Pancreas (tissue), 10 donors: ENCODE measurements at places on chromosomes 2 and 18. TPM values are rescaled to one million over a fixed set of nuclear protein-coding genes. Genes with fewer than 3 reads are reported as not detected.

The KYNU gene
- polyA plus RNA-seq = 0.23 TPM

The IFIH1 gene
- 8.5 TPM for polyA plus RNA-seq

GRCh38 chr2:66432801-66433694, 1.9 kb upstream of the MEIS1 start:
- H3K36me3 ChIP-seq = no peaks in the 10 kb centered on the region
- peak overlapping the region; percentile 89 for H3K27ac ChIP-seq
- H3K4me1 ChIP-seq = peaks cover 5% of the 10 kb centered on the region

DNA sequence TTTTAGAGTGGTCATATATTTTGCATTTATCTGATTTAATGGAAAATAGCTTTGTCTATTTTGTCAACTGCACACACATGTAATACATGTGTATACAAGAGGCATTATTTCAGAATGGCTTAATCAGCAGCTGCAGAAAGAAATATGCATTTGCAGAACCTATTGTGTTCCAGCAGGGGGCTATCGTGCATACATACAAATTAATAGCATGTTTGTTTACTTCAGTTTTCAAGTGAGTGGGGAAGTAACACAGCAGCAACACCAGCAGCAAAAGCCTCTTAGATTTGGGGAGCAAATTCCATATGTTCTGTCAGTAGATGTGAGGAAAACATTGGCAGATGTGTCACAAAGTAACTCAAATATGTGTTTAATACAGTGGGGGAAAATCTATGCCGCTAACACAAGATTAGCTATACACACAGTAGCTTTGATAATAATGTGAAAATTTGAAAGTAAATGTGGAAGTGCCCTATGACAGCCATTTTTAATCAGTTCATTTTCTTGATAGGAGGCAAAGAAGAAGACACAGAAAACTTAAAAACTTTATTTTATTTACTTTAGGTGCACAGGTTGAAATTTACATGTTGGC, 218.1 kb downstream of the WDR7 start:
- no peaks in the 10 kb centered on the region for H3K27me3 ChIP-seq
- no peak overlapping the region for H3K4me3 ChIP-seq
- no peak overlapping the region for H3K27ac ChIP-seq
- H3K4me1 ChIP-seq = peaks cover 6% of the 10 kb centered on the region
- no peak for DNase-seq

The SOCS6 gene
- polyA plus RNA-seq = 6.7 TPM

DNA sequence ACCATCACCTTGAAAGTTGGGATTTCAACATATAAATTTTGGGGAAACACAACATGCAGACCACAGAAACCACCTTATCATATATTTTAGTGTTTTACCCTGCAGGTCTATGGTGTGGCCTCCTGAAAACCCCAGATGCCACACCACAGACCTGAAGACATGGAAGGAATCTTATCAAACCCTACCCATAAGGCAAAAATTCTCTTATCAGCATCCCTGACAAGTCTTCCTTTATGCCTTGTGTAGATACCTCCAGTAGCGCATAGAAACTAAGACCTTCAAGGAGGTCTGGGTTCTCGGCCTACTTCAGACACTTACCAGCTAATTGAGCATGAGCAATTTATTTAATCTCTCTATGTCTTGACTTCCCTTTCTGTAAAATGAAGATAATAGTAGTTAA, 59.1 kb upstream of the SLC14A2 start:
- no peaks in the 10 kb centered on the region for H3K36me3 ChIP-seq
- no peaks in the 10 kb centered on the region for H3K27me3 ChIP-seq
- no peak overlapping the region for H3K27ac ChIP-seq
- H3K4me1 ChIP-seq = no peaks in the 10 kb centered on the region

DNA sequence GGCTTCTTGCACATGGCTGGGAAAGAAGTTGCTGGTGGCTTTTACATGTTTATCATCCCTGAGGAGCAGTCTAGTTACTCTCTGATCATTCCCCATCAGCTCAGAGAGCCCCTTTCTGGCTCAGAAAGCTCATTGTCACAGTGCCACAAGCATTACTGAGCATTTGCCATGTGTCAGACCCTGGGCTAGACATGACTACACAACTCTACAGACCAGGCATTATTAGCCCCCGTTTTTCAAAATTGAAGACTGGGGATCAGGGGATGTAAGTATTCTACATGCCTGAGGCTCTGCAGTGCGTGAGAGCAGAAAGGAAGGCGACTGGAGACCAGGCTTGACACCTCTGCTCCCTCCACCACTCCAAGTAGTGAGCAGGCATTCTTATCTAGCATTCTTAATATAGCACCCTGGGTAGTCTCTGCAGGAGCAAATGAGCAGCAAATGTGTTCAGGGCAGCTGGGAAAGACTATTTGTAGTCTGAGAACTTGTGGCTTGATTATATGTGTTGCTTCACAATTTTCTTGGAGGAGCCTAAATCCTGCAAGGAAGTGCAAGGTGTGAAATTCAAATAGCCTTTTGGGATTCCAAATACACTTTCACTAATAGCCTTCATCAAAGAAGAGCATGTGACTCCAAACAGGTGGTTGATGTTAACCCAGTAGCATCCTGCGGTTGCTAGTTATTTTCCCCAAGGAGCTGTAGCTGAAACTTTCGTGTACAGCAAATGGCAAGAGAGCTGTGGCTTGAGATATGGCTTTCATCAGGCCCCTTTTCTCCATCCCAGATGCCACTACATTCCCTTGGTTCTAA, 143.2 kb downstream of the DDX1 start:
- no peak overlapping the region for H3K27ac ChIP-seq
- peaks cover 33% of the 10 kb centered on the region for H3K4me1 ChIP-seq
- no peaks in the 10 kb centered on the region for H3K27me3 ChIP-seq
- no peak overlapping the region for H3K4me3 ChIP-seq
- no peak for DNase-seq
- H3K36me3 ChIP-seq = no peaks in the 10 kb centered on the region
